Tibial artery (tissue), 4 donors: ENCODE measurements at places on chromosomes 6 and 20.

DNA sequence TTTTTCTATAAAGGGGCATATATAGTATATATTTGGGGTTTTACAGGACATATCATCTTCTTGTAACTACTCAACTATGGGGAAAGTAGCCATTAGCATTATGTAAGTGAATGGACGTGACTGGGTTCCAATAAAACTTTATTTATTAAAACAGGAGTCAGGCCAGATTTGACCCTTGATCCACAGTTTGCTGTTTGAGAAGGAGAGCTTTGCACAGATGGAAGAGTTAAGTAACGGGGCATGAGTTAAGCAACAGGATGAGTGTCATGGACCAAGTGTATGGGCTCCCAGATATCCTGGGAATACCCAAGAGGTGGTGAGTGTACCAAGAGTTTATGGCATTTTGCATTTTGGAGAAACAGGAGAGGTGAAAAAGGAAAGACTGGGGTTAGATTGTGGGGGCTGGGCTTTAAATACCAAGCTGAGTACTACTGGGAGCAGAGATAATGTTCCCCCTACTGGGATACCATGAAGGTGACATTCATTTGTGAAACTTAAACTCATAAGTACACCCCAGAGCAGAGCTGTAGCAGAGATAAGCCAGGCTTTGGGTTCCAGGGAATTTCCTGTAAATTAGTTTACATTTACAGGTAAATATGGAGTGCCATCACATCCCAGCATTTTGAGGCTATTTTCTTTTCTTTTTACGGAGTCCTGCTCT lies 18.5 kb upstream of the SCUBE3 start:
- DNase-seq = no peak

DNA sequence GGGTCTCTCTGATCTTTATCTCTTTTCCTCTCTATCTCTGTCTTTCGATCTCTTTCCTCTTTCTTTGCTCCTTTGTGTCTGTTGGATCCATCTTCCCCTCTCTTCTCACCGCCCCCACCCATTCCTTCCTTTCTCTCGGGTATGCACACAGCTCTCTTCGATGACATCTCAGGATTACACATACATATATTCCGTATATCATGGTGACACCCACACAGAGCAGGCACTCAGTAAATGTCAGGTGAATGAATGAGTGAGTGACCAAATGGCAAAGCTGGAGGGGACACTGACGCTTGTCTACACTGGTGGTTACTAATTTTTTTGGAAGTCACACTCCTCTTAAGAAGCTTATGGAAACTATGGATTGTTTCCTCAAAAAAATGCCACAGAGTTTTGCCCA lies 9.9 kb downstream of the VSTM2L start:
- no peak for DNase-seq

DNA sequence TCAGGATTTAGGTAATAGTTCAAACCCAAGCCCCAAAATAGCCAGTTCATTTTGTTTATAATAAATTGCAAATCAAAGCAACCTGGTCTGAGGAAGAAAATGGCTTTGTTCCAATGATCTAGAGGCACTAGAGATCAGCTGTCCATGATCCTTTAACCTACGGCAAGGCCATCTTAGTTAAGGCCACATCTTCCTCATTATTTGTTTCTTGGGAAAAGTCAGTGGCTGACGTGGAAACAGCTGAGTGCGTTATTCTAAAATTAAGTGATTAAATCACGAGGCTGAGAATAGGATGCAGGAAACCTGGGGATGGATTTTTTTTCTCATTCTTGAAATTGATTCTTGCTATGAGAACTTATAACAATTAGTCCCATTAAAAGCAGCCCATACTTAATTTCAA lies 10.1 kb upstream of the TENT5A start:
- DNase-seq = no peak

DNA sequence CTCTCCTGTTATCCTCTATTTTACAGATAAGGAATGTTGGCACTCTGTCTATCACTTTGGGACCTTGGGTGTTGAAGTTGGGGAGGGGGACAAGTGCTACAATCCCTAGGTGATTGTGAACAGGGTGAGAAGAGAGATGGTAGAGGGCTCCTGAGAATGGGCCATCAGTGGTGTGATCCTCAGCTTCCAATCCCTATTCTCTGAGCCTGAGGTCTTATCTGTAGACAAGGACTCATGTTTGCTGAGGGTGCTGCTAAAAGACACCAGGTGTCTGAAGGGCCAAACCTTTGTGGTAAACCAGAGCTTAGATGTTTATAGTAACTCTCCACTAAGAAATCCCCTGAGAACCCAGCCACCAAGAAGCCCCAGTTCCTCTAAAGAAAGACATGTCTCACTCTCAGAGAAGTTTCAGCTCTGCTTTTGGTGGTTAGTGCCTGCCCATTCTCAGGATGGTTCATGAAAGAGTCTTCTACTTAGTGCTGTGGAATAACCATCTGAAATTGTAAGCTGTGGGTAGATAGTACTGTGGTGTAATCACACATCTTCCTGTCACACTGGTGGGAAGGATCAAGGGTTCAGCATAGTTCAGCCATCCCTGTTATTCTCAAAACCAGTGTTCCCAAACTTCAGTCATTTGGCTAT lies 58.2 kb upstream of the IL20RA start:
- no peak for DNase-seq
